Amygdala (tissue), 56 donors: ENCODE measurements at places on chromosomes 3 and 15.

DNA sequence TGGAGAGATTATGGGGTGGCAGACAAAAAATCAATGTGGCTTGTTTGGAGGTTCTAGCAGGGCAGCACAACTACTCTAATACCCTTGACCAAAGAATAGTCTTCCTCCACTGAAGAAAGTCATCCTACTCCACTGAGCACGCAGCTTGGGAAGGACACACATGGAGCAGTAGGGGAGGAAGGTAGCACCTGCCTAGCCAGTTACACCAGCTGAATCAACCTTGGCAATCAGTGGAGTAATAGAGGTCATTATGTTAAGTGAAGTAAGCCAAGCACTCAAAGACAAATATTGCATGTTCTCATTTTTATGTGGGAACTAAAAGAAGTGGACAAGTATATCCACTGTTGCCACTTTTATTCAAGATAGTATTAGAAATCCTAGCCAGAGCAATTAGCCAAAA lies 555.8 kb upstream of the ALCAM start:
- DNase-seq, result no peak

- DNase-seq, result no peak
These were observed 1002.4 kb upstream of the CADM2 start for GRCh38 chr3:83956431-83956830.

GRCh38 chr3:17151598-17152373 lies 267.0 kb downstream of the PLCL2 start:
- DNase-seq, result no peak

DNA sequence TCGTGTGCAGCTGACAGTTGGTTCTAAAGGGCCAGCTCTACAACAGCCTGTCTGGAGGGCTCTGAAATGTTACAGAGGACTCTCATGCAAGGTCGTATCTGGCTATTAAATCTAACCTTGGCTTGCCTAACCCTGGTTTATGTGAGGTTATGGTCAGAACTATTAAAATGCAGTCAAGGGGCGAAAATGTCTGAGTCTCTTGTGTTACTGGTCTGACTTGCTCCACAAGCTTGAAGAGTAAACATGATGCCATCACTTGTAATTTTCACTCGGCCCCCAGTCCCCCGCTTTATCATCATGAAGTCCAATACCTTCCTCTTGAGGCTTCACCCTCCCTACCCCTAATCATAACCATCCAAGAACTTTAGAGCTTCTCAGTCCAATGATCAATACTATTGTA lies 9.4 kb downstream of the ENTPD3 start:
- no peak for DNase-seq

DNA sequence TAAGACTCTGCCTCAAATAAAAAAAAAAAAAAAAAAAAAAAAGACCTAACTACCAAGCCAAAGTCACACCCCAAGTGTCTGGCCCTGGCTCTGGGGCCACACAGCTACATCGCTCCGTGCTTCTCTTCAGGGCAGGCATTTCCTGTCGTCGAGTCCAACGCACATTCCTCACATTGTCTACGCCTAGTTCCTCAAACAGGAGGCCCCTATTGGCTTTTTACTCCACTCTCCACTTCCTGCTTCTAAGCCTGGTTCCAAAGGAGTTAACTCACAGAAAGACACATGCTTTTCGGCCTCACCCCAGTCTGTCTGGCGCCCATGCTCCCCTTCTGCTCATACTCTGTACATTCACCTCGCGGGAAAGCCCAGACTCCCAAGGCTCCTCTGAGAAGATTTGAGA lies 28.8 kb downstream of the KNG1 start:
- DNase-seq, result no peak

GRCh38 chr3:132205609-132206008 lies 111.6 kb upstream of the ACP3 start:
- no peak for DNase-seq

- no peak for DNase-seq
These were observed 33.3 kb downstream of the TSPAN3 start for GRCh38 chr15:77037388-77038209.

DNA sequence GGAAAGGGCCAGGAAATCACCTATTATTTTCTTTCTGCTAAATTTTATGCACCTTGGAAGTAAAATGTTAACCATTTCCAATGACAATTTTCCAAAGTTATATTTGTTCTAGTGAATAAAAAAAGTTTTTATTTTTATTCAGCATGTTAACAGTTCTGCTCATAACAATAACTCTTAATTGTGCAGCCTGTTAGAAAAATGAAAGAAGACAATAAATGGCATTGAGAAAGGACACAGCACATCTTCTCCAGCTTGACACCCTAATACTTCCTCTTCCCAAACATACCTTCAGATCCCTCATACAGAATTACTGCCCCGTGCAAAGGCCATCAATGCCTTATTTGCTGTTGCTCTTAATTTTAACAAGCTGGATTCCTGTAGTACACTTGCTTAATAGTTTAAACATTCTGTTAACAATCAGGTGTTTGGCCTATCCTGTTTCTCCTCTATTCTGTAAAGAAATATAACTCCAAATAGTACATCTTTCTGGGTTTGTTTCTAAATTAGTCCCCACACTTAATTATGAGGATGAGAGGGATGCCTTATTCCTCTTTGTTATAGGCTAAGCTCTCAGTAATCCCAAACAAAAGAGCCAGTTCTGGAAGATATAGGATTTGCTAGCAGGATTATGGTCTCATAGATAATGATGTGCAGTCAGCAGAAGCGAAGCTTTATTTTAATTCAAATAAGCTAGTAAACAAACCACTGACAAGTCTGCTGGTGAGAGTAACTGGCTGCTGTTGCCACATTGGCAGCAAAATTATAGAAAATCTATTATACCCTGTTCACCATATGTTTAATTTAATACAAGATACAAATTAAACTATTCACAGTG lies 19.2 kb upstream of the SOX2 start:
- DNase-seq, result no peak

- DNase-seq, result no peak
These were observed 56.8 kb downstream of the CHDH start for GRCh38 chr3:53789459-53789858.

DNA sequence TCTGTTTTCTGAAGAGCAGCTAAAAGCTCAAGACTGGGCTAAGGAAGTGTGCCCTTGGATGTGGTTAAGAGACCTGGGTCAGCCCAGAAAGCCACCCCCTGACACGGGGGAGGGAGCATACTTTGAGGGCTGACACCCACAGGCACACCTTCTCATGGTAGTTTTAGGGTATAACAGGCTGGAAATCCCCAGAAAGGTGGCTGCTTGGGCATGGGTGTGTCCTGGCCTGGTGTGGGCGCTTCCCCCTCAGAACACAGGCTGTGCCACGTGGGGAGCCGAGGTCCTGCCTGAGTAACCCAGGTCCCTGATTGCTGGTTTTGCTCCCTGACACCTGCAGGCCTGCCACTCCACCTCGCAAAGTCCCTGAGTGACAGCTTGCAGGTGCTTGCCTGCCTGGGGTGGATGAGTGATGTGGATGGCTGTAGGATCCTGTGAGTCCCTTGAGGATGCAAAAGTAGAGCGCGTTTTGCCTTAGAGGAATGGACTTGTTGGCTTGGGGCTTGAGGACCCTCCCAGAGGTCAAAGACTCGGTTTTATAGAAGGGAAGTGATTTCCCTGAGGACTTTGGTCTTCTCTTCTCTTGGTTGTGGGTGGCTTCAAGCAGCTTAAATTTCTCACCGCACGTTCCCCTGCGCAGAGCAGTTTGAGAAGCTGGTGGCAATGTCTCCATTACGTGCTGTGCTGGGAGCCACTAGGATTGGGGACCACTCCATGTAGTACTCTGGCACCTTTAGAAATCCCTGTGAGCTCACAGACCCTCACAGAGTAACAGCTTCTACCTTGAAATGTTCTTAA lies 94.4 kb downstream of the DNASE1L3 start:
- DNase-seq, result no peak

DNA sequence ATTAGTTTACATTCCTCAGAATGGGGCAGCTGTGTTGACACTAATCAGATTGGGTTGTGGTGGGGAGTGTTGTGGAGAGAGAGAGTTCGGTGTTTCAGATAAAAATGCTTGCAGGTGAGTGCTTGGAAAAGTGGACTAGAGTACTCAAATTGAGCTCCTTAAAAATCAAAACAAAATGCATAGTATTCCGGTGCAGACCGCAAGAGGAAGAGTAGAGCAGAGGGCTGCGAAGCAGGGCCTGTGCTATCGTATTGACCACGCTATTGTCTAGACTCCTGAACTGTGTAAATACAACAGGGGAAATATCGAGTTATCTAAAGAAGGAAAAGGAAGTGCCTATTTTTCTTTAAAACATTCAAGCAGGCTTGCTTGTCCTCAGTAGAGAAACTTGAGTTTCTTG lies 159.5 kb downstream of the TP63 start:
- no peak for DNase-seq

- peak; percentile 62 for DNase-seq
These were observed 64.8 kb downstream of the BOC start for GRCh38 chr3:113275929-113276750.

DNA sequence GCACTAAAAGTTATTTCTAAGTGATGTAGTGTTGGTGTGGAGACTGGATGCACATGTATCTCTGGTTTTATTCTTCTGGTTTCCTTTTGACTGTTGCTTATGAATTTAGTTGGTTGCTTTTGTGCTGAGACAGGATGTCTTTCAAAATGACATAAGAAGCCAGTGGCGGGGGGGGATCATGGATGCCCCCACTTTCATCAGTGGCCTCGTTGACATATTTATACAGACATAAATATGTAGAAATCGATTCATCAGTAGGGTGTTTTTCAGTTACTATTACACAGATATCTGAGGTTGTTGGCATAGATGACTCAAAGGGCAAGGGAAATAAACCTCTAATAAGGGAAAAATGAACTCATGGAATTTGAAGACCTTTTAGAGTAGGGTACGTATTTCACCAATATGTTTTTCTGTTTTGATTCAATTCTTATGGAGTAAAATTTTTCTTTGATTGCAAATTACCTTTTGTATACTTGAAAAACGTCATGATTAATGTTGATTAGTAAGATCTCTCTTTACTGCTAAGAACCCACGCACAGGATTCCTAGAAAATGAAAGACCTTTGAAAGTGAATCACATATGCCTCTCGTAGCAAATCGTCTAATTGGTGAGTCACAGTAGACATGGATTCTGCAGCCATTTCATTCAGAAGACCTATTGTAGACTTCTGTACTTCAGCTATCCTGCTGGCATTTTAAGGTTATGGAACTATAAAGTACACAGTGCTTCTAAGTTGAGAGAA lies 97.4 kb upstream of the RBMS3 start:
- DNase-seq, result no peak

DNA sequence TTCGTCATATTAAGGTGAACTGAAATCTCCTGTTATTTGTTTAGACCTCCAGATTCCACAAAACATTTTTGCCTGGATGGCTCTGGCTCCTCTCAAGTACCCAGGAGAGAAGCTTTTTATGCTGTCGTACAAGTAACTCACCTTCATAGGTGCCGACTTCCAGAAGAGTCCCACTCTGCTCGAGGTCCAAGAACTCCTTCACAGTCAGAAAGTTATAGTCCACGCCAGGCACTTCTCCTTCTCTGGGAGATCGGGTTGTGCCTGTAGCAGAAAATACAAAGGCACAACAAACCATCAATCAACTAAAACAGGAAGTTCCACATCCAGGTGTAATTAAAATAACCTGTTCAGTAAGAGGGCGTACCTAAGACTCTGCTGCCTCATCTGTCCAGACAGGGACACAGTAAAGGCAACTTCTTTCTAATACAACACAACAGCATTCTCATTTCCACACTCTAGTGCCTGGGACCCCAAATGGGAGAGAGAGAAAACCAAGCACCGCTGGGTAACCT lies 545.3 kb downstream of the MAGI1 start:
- no peak for DNase-seq

- no peak for DNase-seq
These were observed 57.6 kb upstream of the APEH start for GRCh38 chr3:49616491-49616941.

GRCh38 chr3:37087870-37088269 lies 86.5 kb downstream of the LRRFIP2 start:
- no peak for DNase-seq

DNA sequence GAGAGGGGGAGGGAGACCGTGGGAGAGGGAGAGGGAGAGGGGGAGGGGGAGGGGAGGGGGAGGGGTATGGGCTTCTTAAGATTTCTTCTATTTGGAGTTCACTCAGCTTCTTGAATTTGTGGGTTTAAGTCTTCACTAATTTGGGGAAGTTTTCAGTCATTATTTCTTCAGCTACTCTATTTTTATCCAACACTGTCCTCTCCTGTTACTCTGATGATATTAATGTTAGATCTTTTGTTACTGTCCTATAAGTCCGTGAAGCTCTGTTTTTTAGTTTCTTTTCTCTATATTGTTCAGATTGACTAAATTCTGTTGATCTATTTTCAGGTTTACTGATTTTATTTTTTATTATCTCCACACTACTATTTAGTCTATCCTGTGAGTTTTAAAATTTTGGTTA lies 351.5 kb upstream of the TPM1 start:
- no peak for DNase-seq

GRCh38 chr3:143000528-143000927 lies 842 bp upstream of the U2SURP start:
- DNase-seq, result no peak

DNA sequence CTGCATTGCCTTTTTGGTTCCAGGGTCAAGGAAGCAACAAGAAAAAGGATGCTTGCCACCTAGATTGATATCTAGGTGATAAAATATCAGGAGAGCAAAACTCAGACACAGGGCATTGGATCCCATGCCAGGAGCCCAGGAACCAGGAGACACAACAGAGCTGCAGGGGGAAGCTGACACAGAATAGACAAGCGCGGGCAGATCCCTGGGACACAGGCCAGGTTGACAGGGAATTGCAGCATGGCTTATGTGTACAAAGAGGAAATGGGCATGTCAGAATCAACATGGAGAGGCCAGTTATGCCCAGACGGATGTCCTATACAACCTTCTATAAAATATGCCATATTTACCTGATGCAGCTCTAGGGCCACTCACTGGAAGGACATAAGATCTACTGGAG lies 84.2 kb downstream of the SEMA6D start:
- DNase-seq, result no peak

DNA sequence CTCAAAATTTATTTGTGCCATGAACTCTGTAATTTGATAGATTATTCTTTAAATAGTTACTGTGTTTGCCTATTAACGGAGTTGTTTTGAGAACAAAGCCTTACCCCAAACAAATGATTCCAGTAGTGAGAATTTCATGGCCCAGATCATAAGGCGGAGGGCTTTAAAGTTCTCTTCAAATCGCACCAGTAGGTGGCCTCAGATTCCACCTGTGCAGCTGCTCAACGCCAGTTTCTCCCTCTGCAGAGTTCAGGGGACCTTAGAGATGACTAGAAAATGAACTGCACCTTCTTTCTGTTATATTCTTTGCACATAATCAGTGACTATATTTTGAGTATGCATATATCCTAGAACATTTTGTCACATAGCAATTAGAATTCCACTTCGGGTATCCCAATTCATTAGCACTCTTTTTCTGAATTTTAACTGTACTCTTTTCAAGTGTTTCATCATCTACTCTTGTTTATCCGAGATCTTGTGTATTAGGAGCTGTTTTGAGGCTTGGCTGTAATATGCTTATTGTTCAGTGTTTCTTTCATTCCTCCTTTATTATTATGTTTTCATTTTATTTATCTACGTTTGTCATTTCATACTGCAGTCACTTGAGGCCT lies 232.6 kb upstream of the CHRM5 start:
- DNase-seq, result no peak
